Hypothalamus (tissue), 51 donors: ENCODE measurements at places on chromosomes 2 and 18.

GRCh38 chr2:10466801-10467200, 18.7 kb upstream of the ODC1 start:
- no peak for DNase-seq

GRCh38 chr2:173653432-173653805, 298.7 kb downstream of the CDCA7 start:
- DNase-seq: no peak

- DNase-seq: no peak
Measured at GRCh38 chr18:60508108-60508507, 135.5 kb upstream of the MC4R start.

GRCh38 chr2:101741775-101742520, 44.4 kb downstream of the MAP4K4 start:
- DNase-seq: no peak

DNA sequence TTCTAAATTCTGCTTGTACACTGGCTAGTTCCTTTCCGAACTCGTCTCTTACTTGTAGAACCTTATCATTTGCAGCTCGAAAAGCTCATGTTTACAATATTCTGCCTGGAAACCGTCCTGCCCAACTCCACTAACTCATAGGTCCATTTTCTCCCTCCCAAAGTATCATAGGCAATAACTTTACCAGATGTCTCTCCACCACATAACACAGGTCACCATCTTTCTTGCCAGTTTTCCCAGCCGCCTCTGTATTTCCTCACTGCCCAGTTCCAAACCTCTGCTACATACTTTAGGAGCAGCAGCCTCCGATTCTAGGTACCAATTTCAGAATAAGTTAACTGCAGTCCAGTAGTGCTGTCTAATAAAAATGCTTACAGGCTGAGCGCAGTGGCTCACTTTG, 259.5 kb downstream of the GLI2 start:
- DNase-seq: no peak

GRCh38 chr2:178205853-178206521, 11.7 kb downstream of the OSBPL6 start:
- no peak for DNase-seq

DNA sequence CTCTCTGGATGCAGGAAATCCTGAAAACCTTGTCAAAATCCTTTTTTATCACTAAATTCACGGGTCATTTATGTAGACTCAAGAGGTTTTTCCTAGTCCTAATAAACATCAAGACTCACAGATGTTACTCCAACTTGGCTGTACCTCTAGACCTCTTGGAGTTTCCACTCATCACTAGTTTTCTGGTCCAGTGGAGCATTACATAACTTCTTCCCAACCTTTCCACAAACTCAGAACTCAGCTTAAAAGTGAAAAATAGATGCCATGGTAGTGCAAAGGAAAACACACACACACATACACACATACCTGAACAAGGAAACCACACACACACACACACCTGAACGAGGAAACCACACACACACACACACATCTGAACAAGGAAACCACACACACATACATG, 807.2 kb downstream of the LRP1B start:
- DNase-seq: no peak

- no peak for DNase-seq
Measured at GRCh38 chr2:43420389-43420801, 175.4 kb downstream of the THADA start.

- no peak for DNase-seq
Measured at GRCh38 chr2:173590276-173590861, 235.7 kb downstream of the CDCA7 start.

GRCh38 chr2:9093324-9093723, 89.8 kb upstream of the MBOAT2 start:
- no peak for DNase-seq

DNA sequence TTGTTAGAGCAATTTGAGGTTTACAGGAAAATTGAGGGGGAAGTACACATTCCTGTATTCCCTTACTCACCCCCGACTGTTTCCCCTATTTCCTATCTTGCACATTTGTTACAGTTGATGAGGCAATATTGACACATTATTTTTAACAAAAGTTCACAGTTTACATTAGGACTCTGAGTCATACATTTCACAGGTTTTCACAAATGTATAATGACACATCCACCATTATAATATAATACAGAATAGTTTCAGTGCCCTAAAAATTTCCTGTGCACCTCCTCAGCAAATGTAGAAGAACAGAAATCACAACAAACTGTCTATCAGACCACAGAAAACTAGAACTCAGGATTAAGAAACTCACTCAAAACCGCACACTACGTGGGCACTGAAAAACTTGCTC, 160.6 kb upstream of the RMP24 start:
- no peak for DNase-seq

- no peak for DNase-seq
Measured at GRCh38 chr2:146481629-146482028, 1363.2 kb upstream of the ACVR2A start.

DNA sequence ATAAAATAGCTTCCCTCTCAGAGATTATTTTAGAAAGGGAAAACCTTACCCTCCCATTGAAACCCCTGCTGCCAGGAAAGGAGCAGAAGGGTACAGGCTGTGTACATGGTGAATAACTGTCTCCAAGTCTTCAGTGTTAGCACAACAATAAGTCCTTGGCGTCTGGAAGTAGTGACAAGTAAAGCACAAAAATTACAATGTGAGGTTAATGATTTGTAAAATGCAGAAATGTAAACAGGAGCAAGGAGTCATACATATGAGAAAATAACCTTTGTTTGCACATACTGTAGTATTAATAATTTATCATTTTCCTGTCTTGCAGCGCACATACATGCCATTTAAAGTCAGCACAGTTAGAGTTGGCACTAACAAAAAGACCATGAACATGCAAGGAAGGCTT, 40.5 kb downstream of the ABHD3 start:
- DNase-seq: no peak

GRCh38 chr18:71250191-71250590, 961.3 kb downstream of the SOCS6 start:
- DNase-seq: no peak

GRCh38 chr2:69720404-69720803, 21.5 kb upstream of the ANXA4 start:
- no peak for DNase-seq

GRCh38 chr18:68833756-68834155, 35.9 kb downstream of the CCDC102B start:
- DNase-seq: no peak

DNA sequence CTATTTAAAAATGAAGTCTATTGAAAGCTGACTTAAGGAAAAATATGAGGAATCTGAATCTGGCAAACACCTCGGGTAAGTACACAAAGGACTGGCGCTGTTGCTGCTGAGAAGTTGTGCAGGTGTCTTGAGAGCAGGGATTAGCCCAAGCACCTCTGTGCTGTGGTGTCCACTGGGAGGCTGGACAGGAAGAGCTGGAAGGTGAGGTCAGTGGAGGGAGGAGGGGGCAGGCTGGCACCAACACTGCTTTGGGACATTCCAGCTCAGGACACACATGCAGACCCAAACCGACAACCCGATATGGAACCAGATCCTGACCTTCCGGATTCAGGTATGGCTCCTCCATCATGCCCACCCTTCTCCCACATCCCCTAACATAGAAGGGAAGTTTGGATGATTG, 20.6 kb downstream of the FER1L5 start:
- DNase-seq: no peak

GRCh38 chr2:30807249-30807648, at the start of gene CAPN13:
Gene CAPN13, minus strand, starts transcription at chr2:30807446. Its CDS starts 20,121 bp downstream, at chr2:30787325.
- DNase-seq: no peak

DNA sequence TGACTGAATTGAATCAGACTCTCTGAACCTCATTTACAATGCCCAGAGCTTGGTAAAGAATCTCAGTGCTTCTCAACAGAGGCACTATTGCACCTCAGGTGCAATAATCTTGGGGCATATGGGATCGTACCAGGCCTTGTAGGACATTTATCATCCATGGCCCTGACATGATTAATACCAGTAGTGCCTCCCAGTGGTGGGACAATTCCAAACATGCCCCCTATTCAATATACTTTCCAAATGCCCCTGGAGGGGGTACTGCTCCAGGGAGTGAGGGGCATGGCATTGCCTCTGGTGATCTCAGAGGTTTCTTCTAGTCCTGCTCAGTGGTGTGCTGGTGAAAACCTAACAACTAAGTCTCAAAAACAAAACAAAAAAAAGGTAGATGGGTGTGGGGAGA, 174.9 kb upstream of the SMAD2 start:
- no peak for DNase-seq

- DNase-seq: no peak
Measured at GRCh38 chr2:25899404-25899970, 21.2 kb upstream of the ASXL2 start.

- DNase-seq: no peak
Measured at GRCh38 chr2:98924038-98924830, 11.8 kb downstream of the CRACDL start.

DNA sequence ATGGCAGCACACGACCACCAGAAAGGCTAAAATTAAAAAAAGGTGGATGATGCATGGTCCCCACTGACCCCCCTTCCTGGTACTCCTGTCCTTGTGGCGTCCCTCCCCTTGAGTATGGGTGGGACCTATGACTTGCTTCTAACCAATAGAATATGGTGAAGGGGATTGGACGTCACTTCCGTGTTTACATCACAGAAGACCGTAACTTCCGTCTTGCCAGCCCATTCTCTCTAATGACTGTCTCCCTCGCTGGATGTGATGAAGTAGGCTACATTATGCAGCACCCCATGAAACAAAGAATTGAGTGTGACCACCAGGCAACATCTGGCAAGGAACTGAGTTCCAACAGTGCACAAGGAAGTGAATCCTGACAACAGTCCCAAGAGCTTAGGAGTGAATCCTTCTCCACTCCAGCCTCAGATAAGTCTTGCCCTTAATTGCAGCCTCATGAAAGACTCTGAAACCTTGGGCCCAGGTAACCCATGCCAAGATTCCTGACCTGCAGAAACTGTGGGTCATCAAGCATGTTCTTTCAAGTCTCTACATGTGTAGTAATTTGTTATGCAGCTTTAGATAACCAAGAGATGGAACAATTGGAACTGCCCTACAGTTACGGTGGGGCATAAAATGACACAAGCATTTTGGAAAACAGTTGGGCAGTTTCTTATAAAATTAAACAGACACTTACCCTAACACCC, 80.1 kb upstream of the NPAS2 start:
- no peak for DNase-seq

DNA sequence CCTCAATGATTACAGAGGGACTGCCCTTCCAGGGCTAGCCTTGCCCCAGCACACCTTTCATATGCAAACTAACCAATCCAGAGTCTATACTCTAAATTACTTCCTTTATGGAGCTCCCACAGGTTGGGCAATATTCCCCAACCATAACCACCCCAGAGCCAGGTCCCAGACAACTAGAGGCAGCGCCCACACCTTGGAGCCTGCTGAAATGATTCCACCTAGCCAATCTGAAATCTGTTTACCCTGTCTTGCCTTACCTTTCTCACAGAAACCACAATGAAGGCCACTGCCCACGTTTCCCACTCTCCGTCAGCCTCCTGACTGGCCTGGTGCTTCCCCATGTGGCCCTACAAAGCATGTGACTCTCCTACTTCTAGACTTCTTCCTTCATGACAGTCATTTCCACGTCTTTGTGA, 62.0 kb downstream of the REEP1 start:
- DNase-seq: no peak

DNA sequence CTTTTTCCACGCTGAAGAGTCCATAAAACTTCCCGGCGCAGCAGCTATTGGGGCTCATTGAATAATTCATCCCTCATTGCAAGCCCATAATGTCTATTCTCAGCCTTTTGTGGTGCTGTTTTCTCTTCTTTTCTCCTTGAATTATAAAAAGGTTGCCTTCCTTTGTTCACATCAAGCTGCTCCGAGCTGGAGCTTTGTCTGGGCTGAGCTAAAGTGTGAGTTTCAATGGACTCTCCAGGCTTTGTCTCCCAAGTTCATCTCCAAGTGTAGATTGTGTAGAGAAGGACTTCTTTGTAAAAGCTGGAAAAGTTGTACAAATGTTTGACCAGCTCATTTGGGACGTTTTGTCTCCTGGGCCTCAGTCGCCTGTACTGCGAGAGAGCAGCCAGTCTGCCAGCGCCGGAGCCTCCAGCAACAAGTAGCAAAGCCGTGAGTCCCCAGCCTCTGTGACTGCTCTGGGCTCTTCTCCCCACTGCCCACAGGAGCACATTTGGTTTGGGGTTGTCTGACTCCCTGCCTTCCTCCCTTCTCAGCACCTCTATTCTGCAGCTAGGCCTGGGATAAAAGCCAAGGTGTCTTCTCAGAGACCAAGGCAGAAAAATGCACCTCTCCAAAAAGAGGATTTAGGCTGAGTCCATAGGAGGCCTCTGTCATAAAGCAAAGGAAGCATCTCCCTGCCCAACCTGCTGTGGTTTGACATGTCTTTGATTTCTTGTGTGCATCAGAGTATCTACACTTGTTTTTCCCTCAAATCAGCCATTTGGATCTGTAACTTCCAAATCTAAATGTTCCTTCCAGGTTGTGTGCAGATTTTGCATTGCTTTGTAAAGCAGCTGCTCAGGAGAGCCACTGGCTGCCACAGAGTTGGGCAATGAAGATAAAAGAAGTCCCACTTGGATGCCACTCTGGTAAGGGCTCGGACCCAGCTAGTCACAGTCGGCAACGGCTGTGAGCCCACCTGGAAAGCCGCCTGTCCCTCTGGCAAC, 6.4 kb downstream of the PAX3 start:
- DNase-seq: no peak

- DNase-seq: peak; percentile 50
Measured at GRCh38 chr2:134258684-134259388, 5.0 kb downstream of the MGAT5 start.

- DNase-seq: no peak
Measured at GRCh38 chr2:10814142-10814541, 1.6 kb upstream of the PDIA6 start.

GRCh38 chr2:71561441-71562267, 108.3 kb downstream of the DYSF start:
- no peak for DNase-seq

DNA sequence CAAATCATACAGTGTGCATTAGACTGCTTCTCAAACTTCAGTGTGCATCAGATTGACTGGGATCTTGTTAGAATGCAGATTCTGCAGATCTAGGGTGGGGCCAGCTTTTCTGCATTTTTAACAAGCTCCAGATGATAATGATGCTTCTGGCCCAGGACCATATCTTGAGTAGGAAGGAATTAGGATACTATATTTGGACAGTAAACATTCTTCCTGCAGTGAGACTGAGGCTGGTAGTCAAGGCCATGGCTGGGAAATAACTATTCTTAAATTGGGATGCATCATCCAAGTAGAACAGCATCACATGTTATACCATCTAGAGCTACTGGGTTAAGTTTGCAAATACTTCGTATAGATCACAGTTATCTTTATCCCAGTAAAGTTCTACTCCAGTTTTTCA, 28.4 kb upstream of the ARMC9 start:
- no peak for DNase-seq

DNA sequence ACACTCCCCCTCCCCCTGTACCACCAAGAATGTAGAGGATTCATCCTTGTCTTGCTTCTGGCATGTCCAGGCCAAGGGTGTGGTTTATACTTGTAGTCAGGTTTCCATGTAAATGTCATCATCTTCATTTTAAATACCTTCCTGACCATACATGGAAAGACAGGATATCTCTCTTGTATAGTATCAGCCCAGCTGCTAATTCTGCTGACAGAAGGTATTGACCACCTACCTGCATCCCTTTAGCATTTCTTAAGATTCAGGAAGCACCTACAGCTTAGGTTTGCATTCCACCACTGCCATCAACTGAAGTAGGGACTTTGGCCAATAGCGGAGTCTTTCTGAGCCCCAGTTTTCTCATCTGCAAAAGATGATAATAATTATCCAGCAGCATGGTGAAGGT, 22.9 kb upstream of the FSHR start:
- no peak for DNase-seq
